Esophagus (tissue), 2 donors: ENCODE measurements at places on chromosomes 2 and 18. TPM values are rescaled to one million over a fixed set of nuclear protein-coding genes. Genes with fewer than 3 reads are reported as not detected.

ABCG5 gene
- polyA plus RNA-seq, result not detected

PROM2 gene
- polyA plus RNA-seq, result 56.0 TPM

AKAIN1 gene
- polyA plus RNA-seq, result not detected

EGR4 gene
- not detected for polyA plus RNA-seq

PTPN4 gene
- polyA plus RNA-seq, result 4.5 TPM

TUBB8B gene
- 0.16 TPM for polyA plus RNA-seq

SCN7A gene
- 0.47 TPM for polyA plus RNA-seq

GAL3ST2 gene
- 0.02 TPM for polyA plus RNA-seq

SERPINB3 gene
- polyA plus RNA-seq, result 167 TPM

DHRS9 gene
- polyA plus RNA-seq, result 33.4 TPM

LIMS1 gene
- polyA plus RNA-seq, result 14.4 TPM

ORC4 gene
- 12.0 TPM for polyA plus RNA-seq

ASIC4 gene
- polyA plus RNA-seq, result 0.02 TPM

IGFBP2 gene
- polyA plus RNA-seq, result 93.6 TPM

SLC5A7 gene
- 0.02 TPM for polyA plus RNA-seq

OR6B2 gene
- polyA plus RNA-seq, result not detected

EVA1A gene
- polyA plus RNA-seq, result 0.94 TPM

AQP4 gene
- polyA plus RNA-seq, result 0.02 TPM

POTEC gene
- not detected for polyA plus RNA-seq

ABCG8 gene
- polyA plus RNA-seq, result not detected

SLC4A5 gene
- polyA plus RNA-seq, result 0.33 TPM

FBLN7 gene
- 0.33 TPM for polyA plus RNA-seq

MC5R gene
- 0.12 TPM for polyA plus RNA-seq

AP1S3 gene
- 5.7 TPM for polyA plus RNA-seq

ANKRD36C gene
- 4.0 TPM for polyA plus RNA-seq

GREB1L gene
- 0.16 TPM for polyA plus RNA-seq

CCDC121 gene
- 1.2 TPM for polyA plus RNA-seq

PROKR1 gene
- 0.02 TPM for polyA plus RNA-seq

TOGARAM2 gene
- polyA plus RNA-seq, result 1.8 TPM

CFAP53 gene
- 0.33 TPM for polyA plus RNA-seq

ALKAL2 gene
- polyA plus RNA-seq, result 0.45 TPM

TWIST2 gene
- 1.8 TPM for polyA plus RNA-seq

FEV gene
- polyA plus RNA-seq, result not detected
